ENCODE measurements at places on chromosomes 4 and X.

DNA sequence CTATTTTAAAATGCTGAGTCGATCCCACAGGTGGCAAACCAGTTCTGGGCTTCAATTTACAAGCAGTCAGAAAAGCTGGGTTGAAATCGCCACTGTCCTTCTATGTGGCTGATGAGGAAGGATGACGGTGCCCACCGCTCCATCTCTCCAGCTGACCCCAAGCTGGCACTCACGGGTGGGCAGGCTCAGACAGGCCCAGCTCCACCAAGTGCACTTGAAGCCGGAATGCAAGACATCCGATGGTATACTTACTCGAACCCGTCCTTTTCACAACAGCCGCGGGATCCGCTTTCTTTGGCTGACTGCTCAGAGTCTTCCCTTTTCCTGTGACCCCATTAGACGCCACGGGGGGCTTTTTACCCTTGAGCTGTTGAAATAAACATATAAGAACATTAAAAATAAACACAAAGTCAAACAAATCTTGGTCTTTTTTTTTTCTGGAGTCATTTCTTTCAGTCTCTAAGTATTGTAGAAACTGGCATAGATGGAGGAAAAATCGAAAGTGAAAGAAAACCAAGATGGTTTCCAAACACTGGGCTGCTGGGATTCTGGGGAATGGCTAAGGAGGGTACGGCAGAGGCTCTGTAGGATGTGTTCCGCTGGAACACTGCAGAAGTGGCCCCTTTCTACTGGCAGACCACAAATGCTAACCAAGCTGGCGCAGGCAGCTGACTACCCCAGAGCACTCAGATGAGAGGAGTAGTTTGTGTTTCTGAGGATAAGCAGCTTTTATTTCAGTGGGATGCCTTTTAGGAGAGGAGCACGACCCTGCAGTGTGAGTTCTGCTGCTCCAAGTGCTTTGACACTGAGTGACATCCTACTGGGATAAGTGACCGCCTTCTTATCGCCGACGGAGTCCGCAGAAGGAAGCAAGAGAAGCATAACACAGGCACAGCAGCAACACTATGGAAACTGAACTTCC is 160.9 kb downstream of the AFAP1 start:
- DNase-seq = no peak

GRCh38 chrX:38890963-38891362 is 89.7 kb downstream of the MID1IP1 start:
- DNase-seq = no peak

DNA sequence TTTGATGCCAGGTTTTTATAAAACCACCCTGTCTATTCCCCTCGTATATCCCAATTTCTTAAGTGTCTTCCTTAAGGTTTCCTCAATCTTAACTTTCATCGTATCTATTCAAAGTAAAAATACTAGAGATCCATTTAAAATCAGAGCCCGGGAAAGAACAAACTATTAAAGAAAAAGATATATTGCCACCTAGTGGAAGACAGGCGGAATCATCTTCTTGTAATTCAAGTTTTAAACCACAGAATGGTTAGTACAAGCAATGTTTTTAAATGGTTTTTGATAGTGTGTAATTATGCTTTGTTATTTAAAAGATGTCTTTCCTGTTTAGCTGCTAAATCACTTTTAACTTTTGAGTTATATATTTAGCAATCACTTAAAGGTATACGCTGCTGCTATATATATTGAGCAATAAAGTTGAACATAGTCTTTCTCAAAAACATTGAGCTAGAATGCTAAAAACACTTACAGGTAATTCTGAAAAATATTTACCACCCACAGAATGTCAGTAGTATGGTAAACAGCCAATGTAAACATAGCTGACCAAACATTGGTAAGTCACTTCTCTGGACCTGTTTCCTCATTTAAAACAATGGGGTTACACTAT is 18.2 kb downstream of the PRDM8 start:
- DNase-seq = no peak

GRCh38 chrX:17020851-17021821 is 74.7 kb downstream of the REPS2 start:
- DNase-seq = no peak

- no peak for DNase-seq
Measured at GRCh38 chrX:24961809-24962208, 54.0 kb downstream of the ARX start.

DNA sequence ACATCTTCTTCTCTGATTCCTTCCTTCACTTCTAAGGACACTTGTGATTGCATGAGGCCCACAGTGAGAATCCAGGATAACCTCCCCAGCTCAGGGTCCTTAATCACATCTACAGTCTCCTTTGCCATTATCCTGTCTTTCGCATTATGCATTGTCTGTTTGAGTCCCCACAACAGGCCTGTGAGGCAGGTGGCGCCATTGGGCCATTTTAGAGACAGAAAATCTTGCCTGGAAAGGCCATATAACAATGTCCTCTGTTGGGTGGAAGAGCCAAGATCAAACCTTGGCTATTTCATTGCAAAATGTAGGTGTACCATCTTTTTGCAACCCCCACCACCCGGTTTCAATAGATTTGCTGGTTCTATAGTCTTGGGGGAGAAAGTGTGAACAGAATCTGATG is 11.8 kb upstream of the DCUN1D4 start:
- DNase-seq = peak; percentile 26

- no peak for DNase-seq
Measured at GRCh38 chr4:31081366-31081765, 361.2 kb downstream of the PCDH7 start.

DNA sequence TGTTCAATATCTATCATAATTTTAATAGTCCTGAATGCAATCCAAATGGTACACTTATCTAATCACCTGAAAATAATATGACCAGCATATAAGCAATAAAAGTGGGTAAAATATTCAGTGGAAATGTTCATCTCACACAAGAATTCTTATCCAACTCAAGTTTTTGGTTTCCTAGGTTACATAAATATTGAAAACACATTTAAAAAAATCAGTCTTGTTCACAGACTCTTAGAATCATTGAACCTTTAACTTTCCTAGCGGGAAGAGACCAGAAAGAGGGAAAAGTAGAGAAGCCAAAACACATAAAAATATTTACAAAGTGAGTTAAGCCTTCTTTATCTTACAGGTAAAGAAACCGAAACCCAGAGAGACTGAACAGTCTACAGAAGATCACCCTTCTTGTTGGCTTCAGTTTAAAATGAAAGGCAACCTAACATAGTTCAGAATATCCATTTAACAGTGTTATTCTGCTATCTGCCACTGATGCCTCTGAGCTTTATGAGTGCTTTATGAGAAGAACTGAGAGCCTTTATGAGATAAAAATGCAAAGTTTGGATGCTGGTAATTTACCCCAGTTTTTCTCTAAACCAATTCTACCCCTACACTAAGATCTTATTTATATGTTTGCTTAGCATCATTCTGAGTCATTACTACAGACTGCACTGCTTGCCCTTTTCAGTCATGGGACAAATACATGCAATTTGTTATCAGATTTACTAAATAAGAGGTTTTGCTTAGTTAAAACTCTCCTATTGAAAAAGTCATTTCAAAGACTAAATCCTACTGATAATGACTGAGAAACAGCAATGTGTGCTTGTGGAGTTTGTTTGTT is 453.3 kb upstream of the INTU start:
- DNase-seq = no peak

DNA sequence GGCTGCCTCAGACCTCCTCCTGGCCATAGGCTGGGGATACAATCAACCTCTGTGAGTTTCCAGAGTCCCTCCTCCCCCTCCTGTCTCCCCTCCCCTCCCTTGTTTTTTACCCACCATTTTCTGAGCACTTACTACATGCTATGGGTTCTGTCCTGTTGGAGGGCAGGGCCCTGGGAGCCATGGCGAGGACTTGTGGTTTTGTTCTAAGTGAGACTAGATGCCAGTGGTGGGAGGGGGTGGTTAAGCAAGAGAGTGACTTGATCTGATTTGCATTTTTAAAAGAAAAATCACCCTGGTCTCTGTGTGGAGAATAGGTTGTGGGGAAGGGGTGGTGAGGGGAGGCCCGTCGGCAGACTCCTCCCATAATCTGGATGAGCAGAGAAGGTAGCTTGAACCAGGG is 39.5 kb downstream of the EFNB1 start:
- DNase-seq = no peak

DNA sequence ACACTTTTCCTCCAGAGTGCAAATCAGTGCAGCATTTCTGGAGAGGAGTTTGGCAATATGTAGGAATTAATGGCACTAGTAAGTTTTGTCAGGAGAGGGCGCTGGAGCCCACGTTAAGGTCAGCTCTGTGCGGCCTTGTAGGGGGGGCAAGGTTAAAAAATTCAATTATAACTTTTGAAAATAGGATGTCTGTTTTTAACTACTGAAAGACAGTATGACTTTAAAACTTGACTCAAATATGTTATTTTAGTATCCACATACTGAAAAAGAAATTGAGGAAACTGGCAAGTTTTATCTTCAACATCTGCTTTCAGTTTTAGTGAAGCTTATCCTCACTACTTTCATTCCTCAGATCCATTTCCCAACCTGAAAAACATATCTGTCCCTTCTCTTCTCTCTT is 30.9 kb upstream of the HSD17B13 start:
- DNase-seq = no peak
